KG1 (cell line): ENCODE measurements at places on chromosomes 12 and 14.

DNA sequence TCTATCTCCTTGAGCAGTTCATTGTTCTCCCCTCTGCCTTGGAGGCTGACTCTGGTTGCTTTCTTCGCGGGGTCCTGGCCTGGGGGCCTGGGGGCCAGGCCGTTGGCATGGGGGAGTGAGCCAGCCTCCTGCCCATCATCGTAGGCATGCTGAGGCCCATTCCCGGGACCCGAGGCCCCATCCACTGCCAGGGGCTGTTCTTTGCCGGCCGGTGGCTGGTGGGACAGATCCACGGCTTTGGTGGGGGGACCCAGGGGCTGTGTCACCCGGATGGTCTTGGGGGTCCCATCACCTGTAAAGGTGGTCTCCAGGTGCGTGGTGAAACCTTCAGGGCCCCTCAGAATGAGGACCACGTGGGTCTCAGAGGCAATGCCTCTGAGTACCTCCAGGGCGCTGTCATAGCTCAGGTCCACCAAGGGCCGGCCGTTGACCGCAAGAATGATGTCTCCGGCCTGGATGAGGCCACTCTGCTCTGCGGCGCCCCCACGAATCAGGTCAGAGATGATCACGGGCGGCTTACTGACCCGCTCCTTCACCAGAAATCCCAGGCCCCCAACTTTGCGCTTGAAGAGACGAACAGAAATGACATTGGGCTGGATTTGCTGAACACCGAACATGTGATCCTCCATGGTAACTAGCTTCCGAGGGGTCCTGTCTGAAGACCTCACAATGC lies 30.8 kb downstream of the NOS1 start:
- no peak for DNase-seq

DNA sequence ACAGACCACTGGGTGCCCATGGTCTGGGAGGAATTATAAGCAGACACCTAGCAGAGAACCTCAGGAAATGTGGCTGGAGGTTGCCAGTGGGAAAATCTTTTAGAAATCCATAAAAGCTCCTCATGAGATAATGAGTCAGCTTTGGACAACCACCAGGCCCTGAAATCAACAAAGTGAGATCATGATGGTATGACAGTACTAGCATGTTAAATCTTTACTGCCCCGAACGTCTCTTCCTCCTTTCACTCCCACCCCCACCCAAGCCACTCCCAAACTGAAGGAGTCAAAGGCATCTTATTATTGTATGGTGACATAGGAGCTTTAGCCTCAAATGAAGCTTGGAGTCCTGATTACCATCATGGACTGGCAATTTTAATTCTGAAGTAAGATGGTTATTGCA lies 240.0 kb downstream of the DIO2 start:
- DNase-seq: no peak

GRCh38 chr14:76761960-76762410 lies 717 bp downstream of the VASH1 start:
- no peak for DNase-seq

GRCh38 chr14:104434214-104435076 lies 145.1 kb upstream of the C14orf180 start:
- no peak for DNase-seq

DNA sequence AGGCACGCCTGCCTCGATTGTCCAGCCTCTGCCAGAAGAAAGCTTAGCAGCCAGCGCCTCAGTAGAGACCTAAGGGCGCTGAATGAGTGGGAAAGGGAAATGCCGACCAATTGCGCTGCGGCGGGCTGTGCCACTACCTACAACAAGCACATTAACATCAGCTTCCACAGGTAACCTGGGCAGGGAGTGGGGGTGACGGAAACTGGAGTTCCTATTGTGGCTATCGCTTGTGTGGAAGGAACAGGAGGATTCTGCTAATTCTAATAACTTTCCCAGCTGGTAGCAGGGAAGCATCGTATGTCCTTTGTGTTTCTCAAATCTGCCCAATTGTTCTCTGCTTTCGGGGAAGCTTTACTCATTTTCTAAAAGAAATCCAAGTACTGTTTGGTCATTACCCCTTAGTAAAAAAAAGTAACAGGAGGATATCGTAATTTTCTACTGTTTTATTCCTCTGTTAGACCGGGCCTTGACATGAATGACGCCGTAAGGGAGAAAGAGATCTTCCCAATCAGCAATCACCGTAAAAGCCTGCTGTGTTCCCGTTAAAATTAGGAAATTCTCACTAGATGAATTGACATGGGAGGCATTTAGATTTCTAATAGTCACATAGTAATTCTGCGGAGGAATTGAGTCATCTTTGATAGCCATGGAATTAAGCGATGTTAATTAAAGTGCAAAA lies 449 bp downstream of the THAP2 start:
- DNase-seq: no peak

GRCh38 chr12:64083285-64084210 lies 138.5 kb downstream of the KICS2 start:
- no peak for DNase-seq

DNA sequence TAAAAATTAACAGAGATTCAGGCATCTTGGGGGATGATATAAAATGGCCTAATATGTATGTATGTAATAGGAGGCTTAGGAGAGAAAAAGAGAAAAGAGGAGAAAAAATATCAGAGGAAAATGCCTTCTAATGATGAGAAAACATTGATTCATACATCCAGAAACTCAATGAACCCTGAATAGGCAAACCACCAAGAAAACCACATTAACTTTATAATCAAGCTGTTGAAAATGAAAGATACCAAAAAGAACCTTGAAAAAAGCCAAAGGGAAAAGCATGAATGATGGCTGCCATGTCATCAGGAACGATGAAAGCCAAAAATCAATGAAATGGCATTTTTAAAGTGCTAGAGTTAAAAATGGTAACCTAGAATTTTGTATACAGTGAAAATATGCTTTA lies 180.2 kb downstream of the EPS8 start:
- DNase-seq: no peak

- no peak for DNase-seq
These were observed 11.7 kb upstream of the SERPINA6 start for GRCh38 chr14:94334872-94335271.

DNA sequence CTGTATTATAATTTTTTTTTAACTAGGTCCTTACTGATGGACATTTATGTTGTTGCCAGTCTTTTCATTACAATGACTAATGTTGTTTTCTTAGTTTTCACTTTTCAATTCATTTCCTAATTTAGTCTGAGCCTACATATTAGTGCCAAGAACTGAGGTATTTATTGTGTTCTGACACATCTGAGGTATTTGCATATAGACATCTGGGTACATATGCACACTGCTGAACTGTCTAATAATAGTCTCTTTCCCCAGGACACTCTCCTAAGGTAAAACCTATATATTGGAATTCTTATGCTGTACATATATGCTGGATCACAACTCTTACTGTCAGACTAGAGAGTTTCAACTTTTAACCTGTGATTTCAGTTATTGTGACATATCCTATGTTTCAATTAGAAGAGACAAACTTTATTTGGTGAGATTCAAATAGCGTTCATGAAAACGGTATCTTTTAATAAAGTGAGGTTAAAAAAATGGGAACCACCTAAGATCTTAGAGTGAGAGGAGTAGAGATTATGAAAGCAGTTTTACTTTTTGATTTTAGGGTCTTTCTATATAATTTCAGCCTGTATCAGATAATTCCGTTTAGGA lies 263.2 kb downstream of the RAD51B start:
- no peak for DNase-seq

GRCh38 chr12:92036061-92036620 lies 109.5 kb downstream of the BTG1 start:
- no peak for DNase-seq

DNA sequence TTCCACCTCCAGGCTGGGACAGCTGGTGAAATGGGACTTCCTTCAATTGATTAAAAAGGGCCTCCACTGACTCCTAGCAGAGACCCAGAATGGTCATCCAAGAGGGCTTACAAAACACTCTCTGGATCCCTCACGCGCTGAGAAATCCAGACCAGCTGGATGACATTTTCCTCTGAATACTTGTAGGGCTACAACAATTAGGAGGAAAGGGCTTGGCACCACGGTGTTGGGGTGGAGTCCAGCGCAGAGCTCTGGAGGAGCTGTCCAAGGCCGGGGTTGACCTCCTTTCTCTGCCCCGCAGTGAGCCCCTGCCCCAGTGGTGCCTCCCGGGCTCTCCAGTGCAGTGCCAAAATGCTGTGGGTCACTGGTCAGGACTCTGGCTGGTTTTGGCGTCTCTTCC lies 189.0 kb upstream of the CCND2 start:
- no peak for DNase-seq

GRCh38 chr12:8831116-8831515 lies 8.7 kb downstream of the A2ML1 start:
- no peak for DNase-seq

DNA sequence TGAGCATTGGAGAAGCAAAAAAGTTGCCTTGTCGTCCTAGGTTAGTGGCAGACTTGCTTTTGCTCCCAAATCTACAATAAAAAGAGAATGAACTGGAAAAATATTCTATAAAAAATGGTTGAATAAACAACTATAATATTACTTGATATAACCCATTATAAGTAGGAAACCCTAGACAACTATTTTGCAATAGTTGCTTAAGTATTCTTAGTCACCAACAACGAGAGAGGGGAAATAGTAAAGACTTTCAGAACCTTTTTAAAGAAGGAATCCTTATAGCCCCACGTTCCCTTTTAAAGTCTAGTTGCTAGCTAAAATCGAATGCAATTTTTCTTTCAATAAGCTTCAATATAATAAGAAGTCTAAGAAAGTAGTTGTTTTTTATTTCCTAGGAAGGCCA lies 17.5 kb downstream of the AQP6 start:
- DNase-seq: no peak

GRCh38 chr12:81615026-81615588 lies 144.0 kb downstream of the PPFIA2 start:
- no peak for DNase-seq

DNA sequence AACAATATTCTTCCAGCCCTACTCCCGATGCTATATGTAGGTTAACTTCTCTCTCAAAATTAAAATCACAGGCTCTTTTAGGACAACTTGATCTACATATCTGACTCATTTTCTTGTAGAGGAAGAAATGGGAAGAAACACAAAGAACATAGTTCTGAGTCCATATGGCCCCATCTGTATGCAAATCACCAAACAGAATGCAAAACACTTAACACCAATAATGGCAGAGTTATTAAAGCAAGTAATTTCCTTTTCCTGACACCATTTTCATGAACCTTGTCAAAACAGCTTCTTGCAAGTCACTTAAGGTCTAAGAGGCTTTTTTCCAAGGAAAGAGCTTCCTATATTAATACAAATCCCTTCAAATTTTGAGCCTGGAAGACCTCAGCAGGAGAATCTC lies 300.4 kb upstream of the CLEC14A start:
- no peak for DNase-seq

DNA sequence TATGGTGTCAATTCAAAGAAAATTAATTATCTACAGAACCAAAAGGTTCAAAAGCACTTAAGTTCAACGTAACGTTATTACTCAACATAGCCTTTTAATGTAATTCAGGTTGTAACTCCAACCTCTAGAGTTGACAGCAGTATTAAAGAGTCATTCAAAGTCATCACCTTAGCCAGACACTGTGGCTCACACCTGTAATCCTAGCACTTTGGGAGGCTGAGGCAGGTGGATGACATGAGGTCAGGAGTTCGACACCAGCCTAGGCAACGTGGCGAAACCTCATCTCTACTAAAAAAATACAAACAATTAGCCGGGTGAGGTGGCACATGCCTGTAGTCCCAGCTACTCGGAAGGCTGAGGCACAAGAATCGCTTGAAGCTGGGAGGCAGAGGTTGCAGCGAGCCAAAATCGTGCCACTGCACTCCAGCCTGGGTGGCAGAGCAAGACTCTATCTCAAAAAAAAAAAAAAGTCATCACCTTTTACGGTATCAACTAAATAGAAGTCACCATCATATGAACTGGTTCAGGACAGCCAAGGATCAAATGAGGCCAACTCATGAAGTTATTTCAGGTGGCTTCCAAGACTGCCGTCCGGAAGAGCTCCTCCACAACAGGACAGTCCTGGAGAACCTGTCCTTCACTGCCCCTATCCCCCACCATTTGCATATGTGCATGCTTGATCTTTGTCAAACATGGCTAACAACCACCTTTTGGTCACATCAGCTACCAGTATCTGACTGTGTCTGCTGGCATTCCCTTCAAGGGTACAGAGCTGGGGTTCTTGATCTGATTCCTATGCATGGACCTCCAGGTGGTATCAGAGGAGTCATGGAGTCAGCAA lies 4.2 kb downstream of the PPTC7 start:
- DNase-seq: no peak

DNA sequence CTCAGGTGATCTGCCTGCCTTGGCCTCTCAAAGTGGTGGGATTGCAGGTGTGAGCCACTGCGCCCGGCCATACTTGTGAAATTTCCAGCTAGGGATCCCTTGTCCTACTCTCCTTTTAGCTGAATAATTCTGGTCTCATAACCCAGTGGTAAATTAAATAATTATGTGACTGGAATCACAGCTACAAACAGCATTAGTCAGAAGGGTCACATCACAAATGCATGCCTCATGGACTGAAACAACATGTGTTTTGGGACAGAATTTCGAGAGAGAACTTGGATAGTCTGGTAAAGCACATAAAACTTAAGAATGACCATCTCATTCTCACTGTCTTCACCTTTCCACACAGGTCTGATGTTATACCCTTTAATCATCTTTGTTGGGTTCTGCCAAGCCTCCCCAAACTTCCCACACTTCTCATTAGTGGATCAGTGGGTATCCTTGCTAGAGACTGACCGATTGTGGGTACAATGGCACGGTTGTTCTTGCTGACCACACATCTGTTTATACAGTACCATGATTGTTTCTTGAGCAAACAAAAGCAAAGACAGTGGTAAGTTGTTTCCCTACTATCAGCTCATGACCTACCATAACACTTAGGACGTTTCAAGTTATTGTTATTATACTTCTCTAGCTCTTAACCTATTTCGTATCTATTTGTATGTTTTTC lies 5.1 kb downstream of the GPRC5D start:
- no peak for DNase-seq

DNA sequence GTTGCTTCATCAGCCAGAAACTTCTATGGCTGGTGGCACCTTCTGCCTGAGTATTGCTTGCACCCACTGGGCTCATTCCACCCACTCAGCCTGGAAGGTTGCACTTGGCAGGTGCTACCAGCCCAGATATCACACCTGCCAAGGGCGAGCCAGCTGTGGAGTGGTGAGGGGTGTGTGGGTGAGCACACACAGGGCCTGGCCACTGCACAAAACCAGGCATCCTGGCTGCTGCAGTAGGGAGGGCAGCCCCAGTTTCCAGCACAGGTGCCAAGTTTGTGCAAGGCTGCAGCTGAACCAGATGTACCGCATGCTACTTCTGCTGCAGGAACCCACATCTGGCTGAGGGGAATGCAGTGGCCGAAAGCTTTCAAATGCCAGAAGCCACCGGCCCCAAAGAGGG lies 1147.8 kb downstream of the FSCB start:
- DNase-seq: no peak
